ENCODE measurements at places on chromosomes 4 and X.

GRCh38 chr4:115190529-115190928, 77.1 kb upstream of the NDST4 start:
- DNase-seq: no peak

DNA sequence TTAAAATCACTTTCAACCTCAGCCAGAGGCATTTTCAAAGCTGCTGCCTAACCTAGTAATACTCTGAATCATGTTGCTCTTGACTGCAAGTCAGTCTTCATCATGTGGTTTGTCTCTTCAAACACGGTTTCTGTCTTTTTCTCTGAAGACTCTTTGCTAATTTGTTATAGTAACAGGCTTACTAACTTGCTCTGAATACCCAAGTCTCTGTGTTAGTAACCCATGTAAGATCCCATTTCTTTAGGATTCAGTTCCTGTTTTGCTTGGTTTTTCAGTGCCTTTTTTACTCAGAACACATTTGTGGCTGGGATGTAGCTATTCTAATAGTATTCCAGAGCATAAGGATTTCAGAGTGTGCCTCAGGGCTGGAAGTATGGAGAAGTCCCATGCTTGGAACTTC, 1450.6 kb upstream of the IGFBP7 start:
- no peak for DNase-seq

DNA sequence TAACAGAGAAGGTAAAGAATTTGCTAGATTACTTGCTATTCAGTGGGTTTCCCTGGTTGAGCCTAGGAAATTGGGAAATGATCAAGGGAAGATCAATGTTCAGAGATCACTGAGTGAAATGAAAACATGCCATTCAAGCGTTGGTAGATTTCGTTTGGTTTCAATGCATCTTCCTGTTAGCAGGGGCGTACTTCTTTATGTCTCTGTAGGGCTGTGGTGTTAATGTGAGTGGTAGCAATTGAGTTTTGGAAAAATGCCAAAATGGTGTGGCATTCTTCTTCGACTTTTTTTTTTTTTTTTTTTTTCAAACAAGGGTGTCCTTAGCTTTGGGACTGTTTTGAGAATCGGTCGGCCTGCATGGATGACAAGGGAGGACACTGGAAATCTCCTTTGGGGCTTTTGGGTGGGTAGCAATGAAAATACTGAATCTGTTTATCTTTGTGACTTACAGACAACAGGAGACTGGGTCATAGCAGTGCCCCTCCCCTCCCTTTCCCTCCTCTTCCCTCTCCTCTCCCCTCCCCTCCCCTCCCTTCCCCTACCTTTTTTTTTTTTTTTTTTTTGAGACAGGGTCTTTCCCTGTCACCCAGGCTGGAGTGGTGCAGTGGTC, 50.4 kb downstream of the SPRY1 start:
- DNase-seq: no peak

GRCh38 chrX:155023907-155024833, 1.6 kb upstream of the F8 start:
- DNase-seq: no peak
